Thoracic aorta endothelial cell (primary cell): ENCODE measurements at places on chromosomes 7 and 10. TPM values are rescaled to one million over a fixed set of nuclear protein-coding genes. Genes with fewer than 3 reads are reported as not detected.

Gene SLIT1
- total RNA-seq: under 0.01 TPM in 1 of 2 replicates, not detected in the other

Gene SPDYE5
- total RNA-seq: under 0.01 TPM in 1 of 2 replicates, not detected in the other

Gene GAD2
- not detected in 2 replicates for total RNA-seq

Gene GLCCI1
- 4.0 and 4.3 TPM in 2 replicates for total RNA-seq

Gene CASTOR2
- 10.8 and 13.6 TPM in 2 replicates for total RNA-seq

Gene HOXA6
- 5.4 TPM in 1 of 2 replicates, not detected in the other for total RNA-seq

Gene NUTM2B
- total RNA-seq: 0.22 and 0.27 TPM in 2 replicates

Gene CFAP46
- 1.7 and 2.4 TPM in 2 replicates for total RNA-seq

Gene VAX1
- not detected in 2 replicates for total RNA-seq

Gene WNT8B
- total RNA-seq: not detected in 2 replicates

Gene TMEM225B
- 0.43 TPM in 1 of 2 replicates, not detected in the other for total RNA-seq

Gene SPDYE16
- not detected in 2 replicates for total RNA-seq

Gene CPED1
- 0.86 and 1.3 TPM in 2 replicates for total RNA-seq

Gene MYH16
- 0.93 and 1.1 TPM in 2 replicates for total RNA-seq

Gene HABP2
- not detected in 2 replicates for total RNA-seq

Gene ACBD7
- 1.7 and 3.3 TPM in 2 replicates for total RNA-seq

Gene ASIC3
- 0.07 TPM in 1 of 2 replicates, not detected in the other for total RNA-seq

Gene COL13A1
- total RNA-seq: 27.6 and 73.0 TPM in 2 replicates

Gene NODAL
- not detected in 2 replicates for total RNA-seq

Gene RTKN2
- 0.80 and 7.5 TPM in 2 replicates for total RNA-seq

Gene HTR5A
- total RNA-seq: not detected in 2 replicates

Gene DNAJC12
- 0.14 and 0.53 TPM in 2 replicates for total RNA-seq

Gene ORC5
- total RNA-seq: 52.3 and 53.2 TPM in 2 replicates

Gene TRIM50
- total RNA-seq: not detected in 2 replicates

Gene SLC18A3
- not detected in 2 replicates for total RNA-seq
